ENCODE measurements at places on chromosomes 7 and 10. TPM values are rescaled to one million over a fixed set of nuclear protein-coding genes. Genes with fewer than 3 reads are reported as not detected.

The TAS2R41 gene
- 0.55 TPM for total RNA-seq

The OIT3 gene
- total RNA-seq, result 0.87 TPM

The PPP1R17 gene
- 2.4 TPM for total RNA-seq

The MSS51 gene
- total RNA-seq, result 6.0 TPM

The EPHB6 gene
- 47.3 TPM for total RNA-seq

The A1CF gene
- total RNA-seq, result not detected

DNA sequence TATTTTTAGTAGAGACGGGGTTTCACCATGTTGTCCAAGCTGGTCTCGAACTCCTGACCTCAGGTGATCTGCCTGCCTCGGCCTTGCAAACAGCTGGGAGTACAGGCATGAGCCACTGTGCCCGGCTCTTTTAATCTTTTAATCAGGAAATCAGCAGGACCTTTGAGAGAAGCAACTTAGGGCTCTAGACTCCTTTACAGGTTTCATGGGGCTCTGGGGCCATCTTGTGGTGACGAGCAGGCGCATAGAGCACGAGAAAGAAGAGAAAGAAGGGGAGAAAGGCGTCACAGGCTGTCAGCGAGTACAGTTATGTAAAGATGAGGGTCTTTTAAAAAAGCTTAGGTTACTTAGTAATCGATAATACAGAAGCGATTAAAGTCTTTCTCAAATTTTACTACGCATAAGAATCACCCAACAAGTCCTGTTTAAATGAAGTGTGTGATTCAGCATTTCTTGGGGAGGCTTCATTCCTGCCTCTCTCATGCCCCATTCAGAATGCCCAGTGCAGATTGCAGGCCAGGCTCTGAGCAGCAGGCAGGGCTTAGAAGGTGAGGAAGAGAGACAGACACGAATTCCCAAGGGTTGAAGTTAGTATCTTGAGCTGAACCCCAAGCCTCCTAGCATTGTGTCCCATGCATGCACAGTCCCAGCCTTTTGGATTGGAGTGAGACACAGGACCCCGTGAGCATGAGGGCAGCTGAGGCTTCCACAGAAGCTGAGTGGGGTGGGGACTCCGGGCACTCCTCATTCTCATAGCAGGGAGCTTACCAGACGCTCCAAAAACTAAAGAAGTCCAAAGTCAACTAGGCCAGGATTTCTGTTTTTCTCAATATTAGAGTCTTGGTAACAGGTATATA lies 23.6 kb upstream of the PFKP start:
- H3K4me1 ChIP-seq, result peaks cover 8% of the 10 kb centered on the region
- no peaks in the 10 kb centered on the region for H3K36me3 ChIP-seq
- H3K4me3 ChIP-seq, result no peak overlapping the region
- DNase-seq, result peak; percentile 55
- H3K27ac ChIP-seq, result no peak overlapping the region
- no peaks in the 10 kb centered on the region for H3K27me3 ChIP-seq

GRCh38 chr10:22984066-22984465 lies 56.2 kb downstream of the ARMC3 start:
- H3K27ac ChIP-seq, result no peak overlapping the region
- no peak for DNase-seq
- H3K27me3 ChIP-seq, result no peaks in the 10 kb centered on the region
- no peak overlapping the region for H3K4me3 ChIP-seq

- no peaks in the 10 kb centered on the region for H3K36me3 ChIP-seq
- no peak overlapping the region for H3K27ac ChIP-seq
- no peak overlapping the region for H3K4me3 ChIP-seq
- DNase-seq, result no peak
Measured at GRCh38 chr10:77604063-77604462, 33.5 kb downstream of the KCNMA1 start.

- H3K4me3 ChIP-seq, result no peak overlapping the region
- H3K36me3 ChIP-seq, result no peaks in the 10 kb centered on the region
- H3K4me1 ChIP-seq, result no peaks in the 10 kb centered on the region
- no peaks in the 10 kb centered on the region for H3K27me3 ChIP-seq
- DNase-seq, result no peak
- H3K27ac ChIP-seq, result no peak overlapping the region
Measured at GRCh38 chr10:31644931-31645633, 283.5 kb downstream of the ARHGAP12 start.

DNA sequence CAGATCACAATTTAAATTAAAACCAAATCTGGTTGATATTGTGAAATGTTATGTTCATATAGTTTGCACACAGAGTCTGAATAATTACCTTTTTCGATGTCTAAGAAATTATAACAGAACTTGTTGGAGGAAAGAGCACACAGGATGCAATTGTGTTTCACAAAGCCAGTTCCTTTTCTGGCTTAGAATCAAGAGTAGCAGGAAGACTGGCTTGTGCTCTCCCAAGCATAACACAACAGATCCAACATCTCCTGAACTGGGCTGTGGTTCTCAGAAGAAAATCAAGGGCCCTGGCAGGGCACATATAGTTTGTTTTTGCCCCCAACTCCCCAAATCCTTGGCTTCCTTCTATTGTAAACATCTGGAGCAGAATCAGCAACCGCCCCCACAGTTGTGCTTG lies 62.7 kb downstream of the LRRC4 start:
- H3K4me3 ChIP-seq, result no peak overlapping the region
- no peak overlapping the region for H3K27ac ChIP-seq
- no peaks in the 10 kb centered on the region for H3K36me3 ChIP-seq
- H3K27me3 ChIP-seq, result no peaks in the 10 kb centered on the region

- H3K4me1 ChIP-seq, result peaks cover 15% of the 10 kb centered on the region
- no peak for DNase-seq
- no peak overlapping the region for H3K4me3 ChIP-seq
- H3K36me3 ChIP-seq, result no peaks in the 10 kb centered on the region
- no peak overlapping the region for H3K27ac ChIP-seq
Measured at GRCh38 chr7:129616530-129616929, 5.0 kb downstream of the NRF1 start.

GRCh38 chr7:143415742-143416397 lies 7.2 kb upstream of the EPHA1 start:
- H3K36me3 ChIP-seq, result no peaks in the 10 kb centered on the region
- H3K4me1 ChIP-seq, result no peaks in the 10 kb centered on the region
- H3K27me3 ChIP-seq, result no peaks in the 10 kb centered on the region
- no peak for DNase-seq
- no peak overlapping the region for H3K4me3 ChIP-seq
- no peak overlapping the region for H3K27ac ChIP-seq

DNA sequence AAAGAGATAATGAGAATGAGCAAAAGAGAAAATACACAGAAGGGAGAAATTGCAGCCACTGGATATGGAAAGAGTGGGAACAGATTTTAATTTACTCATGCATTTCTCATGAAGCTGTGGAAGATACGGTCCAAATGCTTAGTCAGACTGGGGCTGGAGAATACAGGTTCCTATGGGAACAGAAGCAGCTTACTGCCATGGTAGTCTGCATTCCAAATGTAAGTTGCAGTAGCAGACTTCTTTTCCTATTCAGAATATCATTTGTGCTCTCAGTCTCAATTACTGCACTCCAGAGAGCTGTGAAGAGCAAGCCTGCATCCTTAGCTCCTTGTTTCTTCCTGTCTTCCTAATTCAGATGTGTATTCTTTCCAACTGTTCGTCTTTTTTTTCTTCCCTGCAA lies 190.8 kb upstream of the TMEM196 start:
- no peak for DNase-seq
- no peak overlapping the region for H3K4me3 ChIP-seq
- no peaks in the 10 kb centered on the region for H3K36me3 ChIP-seq
- no peaks in the 10 kb centered on the region for H3K27me3 ChIP-seq
- H3K4me1 ChIP-seq, result no peaks in the 10 kb centered on the region

DNA sequence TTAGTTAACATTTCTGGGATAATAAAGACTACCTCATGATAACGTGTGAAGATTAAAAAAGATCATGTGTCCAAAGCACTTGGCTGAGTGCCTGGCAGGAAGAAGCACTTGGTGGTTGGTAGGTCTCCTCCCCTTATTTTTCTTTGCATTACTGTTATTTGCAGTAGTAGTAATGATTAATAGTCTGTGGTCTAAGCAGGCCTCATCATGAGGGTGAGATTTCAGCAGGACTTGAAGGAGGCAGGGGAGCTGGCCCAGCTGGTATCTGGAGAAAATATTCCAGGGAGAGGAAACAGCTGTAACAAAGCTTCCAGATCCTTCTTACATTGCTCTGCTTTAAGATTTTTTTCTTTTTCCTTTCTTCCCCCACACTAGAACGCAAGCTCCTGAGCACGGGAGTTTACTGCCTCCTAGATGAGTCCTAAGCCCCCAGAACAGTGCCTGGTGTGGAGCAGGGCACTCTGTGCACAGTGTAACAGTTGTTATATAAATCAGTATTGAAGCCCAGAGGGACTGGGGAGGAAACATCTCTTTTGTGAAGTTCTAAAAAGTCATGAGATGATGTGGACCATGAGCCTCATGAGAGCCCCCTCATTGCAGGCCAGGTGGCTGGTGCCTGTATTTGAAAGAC lies 31.1 kb upstream of the RHEB start:
- peak; percentile 29 for DNase-seq
- H3K36me3 ChIP-seq, result no peaks in the 10 kb centered on the region
- H3K27ac ChIP-seq, result no peak overlapping the region
- no peak overlapping the region for H3K4me3 ChIP-seq
- H3K4me1 ChIP-seq, result no peaks in the 10 kb centered on the region

GRCh38 chr7:46707973-46708372 lies 786.9 kb upstream of the IGFBP3 start:
- H3K4me3 ChIP-seq, result no peak overlapping the region
- no peak overlapping the region for H3K27ac ChIP-seq
- H3K27me3 ChIP-seq, result no peaks in the 10 kb centered on the region
- no peak for DNase-seq
- no peaks in the 10 kb centered on the region for H3K4me1 ChIP-seq

- no peaks in the 10 kb centered on the region for H3K27me3 ChIP-seq
- H3K4me1 ChIP-seq, result no peaks in the 10 kb centered on the region
- no peak overlapping the region for H3K4me3 ChIP-seq
- H3K27ac ChIP-seq, result no peak overlapping the region
- no peak for DNase-seq
Measured at GRCh38 chr7:45366475-45366874, 207.7 kb upstream of the ADCY1 start.

DNA sequence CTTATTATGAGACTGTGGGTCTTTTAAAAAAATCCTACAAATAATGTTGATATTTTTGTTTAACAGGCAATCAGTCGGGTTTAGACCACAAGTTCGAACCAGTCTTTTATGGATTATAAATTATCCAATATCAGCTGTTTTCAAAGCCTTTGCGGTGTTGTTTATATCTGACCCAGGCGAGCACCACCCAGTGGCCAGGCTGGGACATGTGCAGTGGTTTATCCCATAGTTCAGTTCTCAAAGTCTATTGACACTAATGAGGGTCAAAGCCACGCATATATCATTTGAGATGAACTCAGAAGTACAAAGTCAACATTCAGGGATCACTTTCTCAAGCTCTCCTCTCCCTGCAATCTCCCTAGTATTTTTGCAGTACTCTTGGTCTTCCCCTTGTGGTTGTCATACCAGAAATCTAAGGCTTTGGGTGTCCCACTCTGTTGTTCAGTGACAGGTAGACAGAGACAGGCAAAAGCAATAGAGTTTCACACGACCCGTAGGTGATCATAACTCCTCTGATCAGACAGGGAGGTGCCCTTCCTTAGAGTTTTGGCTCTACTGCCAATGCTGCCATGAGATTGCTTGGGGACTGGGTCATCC lies 117.4 kb upstream of the POM121L12 start:
- H3K27ac ChIP-seq, result no peak overlapping the region
- no peaks in the 10 kb centered on the region for H3K36me3 ChIP-seq
- peak; percentile 46 for DNase-seq
- H3K27me3 ChIP-seq, result no peaks in the 10 kb centered on the region
- H3K4me3 ChIP-seq, result no peak overlapping the region
- no peaks in the 10 kb centered on the region for H3K4me1 ChIP-seq

DNA sequence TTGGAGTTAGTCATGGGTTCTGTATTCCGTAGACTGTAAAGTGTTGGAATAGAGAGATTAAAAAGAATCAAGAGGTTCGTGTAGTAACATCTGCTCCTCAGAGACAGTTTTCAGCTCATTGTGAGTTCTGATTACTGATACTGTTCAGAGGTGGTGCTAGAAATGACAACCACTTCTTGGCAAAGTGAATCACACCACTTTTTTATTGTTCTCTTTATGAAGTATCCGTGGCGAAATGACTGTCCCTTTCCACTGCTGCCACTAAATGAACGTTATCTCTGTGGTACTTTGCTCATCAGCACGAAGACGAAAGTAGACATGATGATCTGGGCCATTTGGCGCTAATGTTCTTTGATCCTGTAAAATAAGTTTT lies 860 bp downstream of the RPP30 start:
- H3K36me3 ChIP-seq, result no peaks in the 10 kb centered on the region
- DNase-seq, result no peak
- H3K4me3 ChIP-seq, result peak overlapping the region; percentile 83
- peak overlapping the region; percentile 78 for H3K27ac ChIP-seq
- H3K27me3 ChIP-seq, result no peaks in the 10 kb centered on the region

DNA sequence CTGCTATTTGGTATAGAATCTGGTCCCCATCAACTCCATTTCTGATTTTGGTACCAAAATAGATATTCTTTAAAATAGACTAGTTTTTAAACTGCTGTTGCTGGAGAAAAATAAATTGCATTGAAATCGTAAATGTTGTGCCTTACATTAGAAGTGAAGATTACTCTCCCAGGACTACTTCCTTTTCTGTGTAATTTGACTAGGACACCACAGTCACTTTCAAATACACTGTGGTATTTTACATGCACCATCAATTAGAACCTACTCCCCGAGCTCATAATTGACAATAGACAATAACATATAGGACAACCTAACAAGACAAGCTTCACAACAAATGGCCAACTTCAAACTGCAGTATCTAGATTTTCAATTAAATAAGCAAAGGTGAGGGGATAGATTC lies 211.5 kb downstream of the DGKB start:
- DNase-seq, result no peak
- H3K27ac ChIP-seq, result no peak overlapping the region
- no peak overlapping the region for H3K4me3 ChIP-seq
- no peaks in the 10 kb centered on the region for H3K27me3 ChIP-seq
- H3K4me1 ChIP-seq, result no peaks in the 10 kb centered on the region

- no peaks in the 10 kb centered on the region for H3K36me3 ChIP-seq
- H3K27ac ChIP-seq, result no peak overlapping the region
- DNase-seq, result no peak
- no peak overlapping the region for H3K4me3 ChIP-seq
- no peaks in the 10 kb centered on the region for H3K27me3 ChIP-seq
Measured at GRCh38 chr7:47492716-47493325, 89.1 kb downstream of the TNS3 start.

- H3K4me3 ChIP-seq, result no peak overlapping the region
- H3K36me3 ChIP-seq, result no peaks in the 10 kb centered on the region
- H3K4me1 ChIP-seq, result no peaks in the 10 kb centered on the region
- H3K27me3 ChIP-seq, result no peaks in the 10 kb centered on the region
- DNase-seq, result no peak
Measured at GRCh38 chr10:48632166-48632565, 27.3 kb upstream of the ARHGAP22 start.

- H3K4me1 ChIP-seq, result no peaks in the 10 kb centered on the region
- DNase-seq, result peak; percentile 85
- peak within 1 kb of the TSS; percentile 99 for H3K4me3 ChIP-seq
Measured at GRCh38 chr10:68406815-68407548, at the start of gene RUFY2. Gene RUFY2, minus strand, starts transcription at chr10:68407277. Its CDS starts 88 bp downstream, at chr10:68407189.

Data from testis (tissue), 5 donors.